ENCODE measurements at places on chromosomes 13 and 19. TPM values are rescaled to one million over a fixed set of nuclear protein-coding genes. Genes with fewer than 3 reads are reported as not detected.

DNA sequence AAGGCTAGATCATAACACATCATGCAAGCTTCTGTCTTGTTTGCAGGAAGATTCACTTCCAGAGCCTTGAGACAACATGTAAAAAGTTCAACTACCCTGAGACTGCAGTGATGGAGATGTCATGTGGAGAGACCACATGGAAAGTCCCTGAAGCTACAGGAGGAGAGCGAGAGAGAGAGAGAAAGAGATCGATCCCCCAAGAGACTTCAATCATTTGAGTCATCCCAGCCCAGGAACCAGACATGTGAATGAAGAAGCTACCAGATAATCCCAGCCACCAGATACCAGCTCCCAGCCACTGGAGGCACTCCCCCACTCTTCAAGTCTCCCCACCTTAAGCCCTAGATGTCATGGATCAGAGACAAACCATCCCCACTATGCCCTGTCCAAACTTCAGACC, 10.7 kb upstream of the EVI5L start:
- no peak for ATAC-seq

GRCh38 chr13:110345266-110345665, 38.2 kb downstream of the COL4A2 start:
- no peak for ATAC-seq

Gene POU2F2
- 1.8 TPM for total RNA-seq

- no peak for ATAC-seq
Observed at GRCh38 chr13:34381228-34381627, 560.8 kb upstream of the NBEA start.

Gene IGFL1
- total RNA-seq: not detected

- no peak for ATAC-seq
Observed at GRCh38 chr13:109979228-109979627, 192.8 kb upstream of the IRS2 start.

DNA sequence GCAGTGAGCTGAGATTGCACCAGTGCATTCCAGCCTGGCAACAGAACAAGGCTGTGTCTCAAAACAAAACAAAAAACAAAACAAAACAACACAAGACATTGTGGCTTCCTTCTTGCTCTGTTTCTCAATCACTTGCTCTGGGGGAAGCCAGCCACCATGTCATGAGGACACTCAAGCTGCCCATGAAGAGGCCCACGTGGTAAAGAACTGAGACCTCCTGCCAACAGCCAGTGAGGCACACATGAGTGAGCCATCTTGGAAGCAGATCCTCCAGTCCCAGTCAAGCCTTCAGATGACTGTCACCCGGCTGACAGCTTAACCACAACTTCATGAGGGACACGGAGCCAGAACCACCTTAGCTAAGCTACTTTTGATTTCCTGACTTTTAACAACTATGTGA, 25.2 kb downstream of the CPT1C start:
- no peak for ATAC-seq

DNA sequence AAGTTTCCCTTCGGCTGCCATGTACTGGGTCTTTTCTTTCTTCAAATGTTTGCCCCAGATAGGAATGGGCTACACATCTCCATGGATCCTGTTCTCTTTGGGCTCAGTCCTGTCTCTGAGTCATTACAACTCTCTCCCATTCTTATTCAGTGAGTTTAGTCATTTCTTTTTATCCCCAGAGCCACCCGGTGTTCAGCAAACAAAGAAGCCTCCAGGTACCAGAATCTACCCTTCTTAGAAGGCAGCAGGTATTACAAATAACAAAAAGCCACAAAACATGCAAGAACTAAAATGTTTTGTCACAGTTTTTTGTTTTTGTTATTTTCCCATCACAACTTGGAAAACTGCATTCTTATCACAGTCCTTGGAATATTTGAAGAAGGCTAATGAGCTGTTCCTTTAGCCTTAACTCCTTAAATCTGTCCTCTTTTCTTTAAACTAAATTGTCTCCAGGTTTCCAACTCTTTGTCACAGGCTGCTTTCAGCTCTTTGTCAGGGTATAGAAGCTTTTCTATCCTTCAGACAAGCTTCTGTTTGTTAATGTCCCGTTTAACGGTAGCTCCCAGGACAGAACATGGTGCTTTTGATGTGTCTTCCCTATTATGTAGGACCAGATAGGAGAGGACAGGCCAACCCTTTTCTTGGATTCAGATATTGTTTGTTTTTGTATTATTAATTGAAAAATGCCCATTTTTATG, 215.5 kb upstream of the HTR2A start:
- no peak for ATAC-seq

GRCh38 chr13:110521296-110521680, 40.2 kb downstream of the RAB20 start:
- no peak for ATAC-seq

Gene CRB3
- 1.6 TPM for total RNA-seq

Gene NLRP7
- not detected for total RNA-seq

GRCh38 chr19:2428321-2428690, 920 bp upstream of the TIMM13 start:
- ATAC-seq: no peak

- ATAC-seq: peak; percentile 99
Observed at GRCh38 chr19:52397310-52398080, at the start of gene ZNF528. Gene ZNF528 (plus strand): TSS chr19:52397849. CDS start chr19:52402014, 4,165 bp downstream.

- ATAC-seq: no peak
Observed at GRCh38 chr13:109747524-109747923, 38.9 kb downstream of the IRS2 start.

DNA sequence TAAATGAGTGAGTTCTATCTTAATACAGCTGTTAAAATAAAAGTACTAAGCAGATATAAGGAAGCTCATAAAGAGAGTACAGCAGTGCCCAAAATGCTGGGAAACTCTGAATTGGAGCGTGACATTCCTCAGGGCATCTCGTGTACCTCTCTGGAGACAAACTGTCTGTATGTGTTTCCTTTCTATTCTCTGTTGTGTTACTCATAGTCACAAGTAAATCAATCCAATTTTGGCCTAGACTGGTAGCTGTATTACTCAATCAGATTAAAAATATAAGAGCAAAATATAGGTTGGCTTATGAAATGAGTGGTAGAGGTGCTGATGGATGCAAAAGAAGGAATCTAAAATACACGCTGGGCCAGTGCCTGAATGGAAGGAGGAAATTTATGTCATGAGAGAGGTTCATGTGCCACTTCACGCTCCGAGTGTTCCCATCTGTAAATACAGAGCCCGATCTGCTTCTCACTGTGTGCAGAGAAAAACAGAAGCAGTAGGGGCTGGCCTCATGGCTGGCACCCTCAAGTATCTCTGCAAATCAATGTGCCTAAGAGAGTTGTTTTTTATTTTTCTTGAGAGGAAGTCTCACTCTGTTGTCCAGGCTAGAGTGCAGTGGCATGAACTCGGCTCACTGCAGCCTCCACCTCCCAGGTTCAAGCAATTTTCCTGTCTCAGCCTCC, 58.7 kb upstream of the RGCC start:
- no peak for ATAC-seq

DNA sequence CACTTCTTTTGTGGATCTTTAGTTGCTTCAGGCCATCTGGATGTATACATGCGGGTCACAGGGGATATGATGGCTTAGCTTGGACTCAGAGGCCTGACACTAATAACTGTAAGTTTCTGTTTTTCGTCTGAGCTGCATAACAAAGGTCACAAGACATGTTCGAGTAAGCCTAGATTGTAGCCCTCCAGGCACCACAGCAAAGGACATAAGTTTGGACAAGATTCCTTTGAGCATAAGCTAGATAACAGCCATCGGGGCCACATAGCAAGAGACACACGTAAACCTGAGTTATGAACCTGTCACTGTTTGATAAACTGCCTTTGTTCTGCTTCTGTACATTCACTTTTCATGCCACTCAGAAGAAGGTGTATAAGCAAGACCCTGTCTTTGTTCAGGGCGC, 14.6 kb downstream of the IGFL3 start:
- no peak for ATAC-seq

DNA sequence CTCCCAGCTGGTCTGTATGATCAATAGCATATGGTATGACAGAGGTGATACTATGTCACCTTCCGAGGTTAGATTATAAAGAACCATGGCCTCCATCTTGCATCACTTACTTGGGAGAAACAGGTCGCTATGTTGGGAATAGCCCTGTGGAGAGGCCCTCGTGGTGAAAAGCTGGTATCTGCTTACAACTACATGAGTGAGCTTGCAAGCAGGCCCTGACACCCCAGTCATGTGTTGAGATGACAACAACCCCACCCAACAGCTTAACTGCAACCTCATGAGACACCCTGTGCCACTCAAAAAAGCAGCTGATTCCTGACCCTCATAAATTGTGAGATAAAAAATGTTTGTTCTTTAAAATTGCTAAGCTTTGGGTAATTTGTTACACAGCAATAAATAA, 18.8 kb downstream of the MTRF1 start:
- no peak for ATAC-seq

DNA sequence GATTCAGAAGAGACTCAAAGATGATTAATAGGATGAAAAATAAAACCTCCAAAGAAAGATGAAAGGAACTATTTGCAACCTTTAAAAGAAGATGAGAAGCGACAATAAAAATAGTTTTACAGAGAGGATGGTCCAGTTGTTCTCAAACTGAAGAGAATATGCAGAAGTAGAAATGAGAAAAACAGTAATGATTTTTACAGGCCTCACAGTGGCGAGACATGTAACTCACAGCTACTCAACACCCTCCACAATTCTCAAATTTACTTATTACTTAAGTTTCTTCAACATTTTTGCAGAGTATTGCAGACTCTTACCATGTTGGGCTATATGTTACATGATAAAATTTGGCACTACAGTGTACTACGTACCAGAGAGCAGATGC, 20.8 kb downstream of the NUFIP1 start:
- no peak for ATAC-seq

Gene RNF17
- total RNA-seq: not detected

Gene TJP3
- 0.78 TPM for total RNA-seq

Gene VSTM2B
- total RNA-seq: not detected

DNA sequence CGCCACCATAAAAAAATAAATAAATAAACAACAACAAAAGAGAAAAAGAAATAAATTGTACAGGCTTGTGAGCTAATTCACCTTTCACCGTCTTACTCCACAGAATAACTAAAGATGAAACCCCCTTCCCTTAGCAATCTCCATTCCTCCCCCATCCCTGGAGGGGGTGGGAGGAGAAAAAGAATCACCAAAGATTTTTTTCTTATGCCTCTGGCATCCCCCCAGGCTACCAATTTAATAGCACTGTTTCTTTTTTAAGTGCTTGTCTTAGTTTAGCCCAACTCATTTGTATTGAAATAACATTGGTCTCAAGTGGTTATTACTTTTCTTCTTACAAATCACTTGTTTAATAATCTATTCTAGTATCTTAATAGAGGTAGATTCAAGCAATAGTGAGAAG, 23.9 kb upstream of the KLF5 start:
- no peak for ATAC-seq

Gene DNASE2
- 31.9 TPM for total RNA-seq

DNA sequence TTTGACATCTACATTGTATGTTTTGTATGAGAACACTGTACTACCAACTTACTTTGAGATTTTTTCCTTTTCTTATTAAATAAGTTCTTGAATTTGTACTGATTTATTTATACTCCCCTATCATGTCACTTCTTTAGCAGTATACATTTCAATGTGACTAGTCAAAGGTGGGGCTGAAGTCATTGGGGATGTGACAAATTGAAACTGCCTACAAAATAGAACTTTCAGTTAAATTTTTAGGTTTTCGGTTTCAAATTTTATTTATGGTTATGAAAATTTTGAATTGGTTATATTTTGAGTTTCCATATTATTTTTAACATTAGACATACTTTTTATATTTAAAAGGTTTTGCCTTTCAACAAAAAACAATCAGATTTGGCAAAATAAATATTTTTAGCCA, 221.6 kb downstream of the NBEA start:
- no peak for ATAC-seq

GRCh38 chr19:4009990-4010807, 2.7 kb downstream of the PIAS4 start:
- no peak for ATAC-seq

DNA sequence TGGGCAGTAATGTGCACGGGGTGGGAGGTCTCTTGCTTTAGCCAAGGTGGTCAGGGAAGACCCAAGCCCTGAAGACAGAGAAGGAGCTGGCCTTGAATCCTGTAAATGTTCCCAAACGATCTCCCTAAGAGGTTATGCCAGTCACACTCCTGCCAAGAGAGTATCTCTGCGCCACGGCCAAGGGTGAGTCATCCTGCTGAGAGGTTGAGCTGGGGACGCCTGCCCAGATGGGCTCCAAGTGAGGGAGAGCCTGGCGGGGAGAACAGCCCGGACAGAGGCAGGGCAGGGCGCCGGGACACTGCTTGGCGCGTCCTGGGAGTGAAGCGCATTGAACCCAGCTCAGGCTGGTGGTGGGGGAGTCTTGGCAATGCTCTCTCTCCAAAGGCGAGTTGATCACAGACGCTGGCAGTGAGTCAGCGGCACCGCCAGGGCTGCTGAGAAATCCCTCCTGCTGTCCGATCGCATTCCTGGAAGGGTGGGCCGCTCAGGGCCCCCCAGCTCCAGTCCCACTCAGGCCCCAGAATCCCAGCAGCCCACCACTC, 16.4 kb downstream of the SULT2B1 start:
- peak; percentile 99 for ATAC-seq

DNA sequence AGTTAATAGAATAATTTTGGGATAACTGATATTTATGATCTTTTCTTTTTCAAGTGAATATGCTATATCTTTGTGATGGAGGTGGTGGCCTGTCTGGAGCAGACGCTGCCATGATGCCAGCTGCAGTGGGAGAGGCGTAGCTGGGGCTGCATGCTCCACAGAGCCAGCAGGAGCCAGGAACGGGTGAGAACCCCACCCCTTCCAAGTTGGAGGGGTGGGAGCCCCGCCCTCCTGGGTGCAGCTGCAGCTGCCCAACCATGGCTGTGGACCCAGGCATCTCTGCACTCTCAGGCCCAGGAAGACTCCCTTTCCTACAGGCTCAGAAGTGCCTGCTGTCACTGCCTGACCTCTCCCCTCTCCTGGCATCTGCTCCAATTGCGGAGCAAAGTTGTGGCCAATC, 373.0 kb downstream of the SLC7A1 start:
- ATAC-seq: no peak

DNA sequence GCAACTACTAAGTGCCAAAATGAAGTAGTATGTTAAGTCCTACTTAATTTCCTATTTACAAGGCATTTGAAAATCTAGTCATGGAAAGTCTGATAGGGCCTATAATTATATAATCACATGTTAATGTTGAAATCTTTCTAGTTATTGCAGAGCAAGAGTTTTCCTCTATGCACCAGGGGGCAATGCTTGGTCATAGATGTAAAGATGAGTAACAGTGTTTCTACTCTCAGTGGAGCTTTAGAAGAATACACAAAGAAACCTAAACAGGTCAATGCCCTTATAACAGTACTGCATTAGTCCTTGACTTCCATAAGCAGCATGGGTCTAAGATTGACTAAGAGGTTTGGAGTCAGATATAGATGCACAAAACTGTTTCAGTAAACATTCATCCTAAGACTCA, 218.7 kb downstream of the KCTD12 start:
- ATAC-seq: peak; percentile 29

Gene ZNF682
- 5.9 TPM for total RNA-seq

DNA sequence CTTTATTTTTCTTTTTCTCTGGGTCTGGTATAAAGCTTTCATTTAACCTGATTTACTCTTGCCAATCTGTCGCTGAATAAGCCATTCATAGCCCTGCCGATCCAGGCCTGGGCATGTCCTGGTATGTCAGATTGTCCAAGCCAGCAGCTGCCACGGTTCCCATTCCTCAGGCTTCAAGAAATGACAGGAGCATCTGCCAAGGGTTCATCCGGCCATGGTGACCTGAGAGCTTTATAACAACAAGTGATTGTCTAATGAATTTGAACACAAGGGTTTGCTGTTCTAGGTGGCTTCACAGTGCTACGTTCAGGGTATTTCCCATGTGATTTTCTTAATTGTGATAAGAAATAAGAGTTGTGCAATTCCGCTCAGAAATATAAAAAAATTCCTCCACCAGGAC, 20.0 kb downstream of the PNMA8A start:
- ATAC-seq: no peak
